Stimulated activated CD8-positive, alpha-beta memory T cell treated with anti-CD3 and anti-CD28 coated beads, Interleukin-7, amount 100 ng/mL, for 1 hour (primary cell): ENCODE measurements at places on chromosomes 16 and 17.

- no peak for DNase-seq
These were observed 199.1 kb downstream of the TMEM114 start for GRCh38 chr16:8391257-8391656.

DNA sequence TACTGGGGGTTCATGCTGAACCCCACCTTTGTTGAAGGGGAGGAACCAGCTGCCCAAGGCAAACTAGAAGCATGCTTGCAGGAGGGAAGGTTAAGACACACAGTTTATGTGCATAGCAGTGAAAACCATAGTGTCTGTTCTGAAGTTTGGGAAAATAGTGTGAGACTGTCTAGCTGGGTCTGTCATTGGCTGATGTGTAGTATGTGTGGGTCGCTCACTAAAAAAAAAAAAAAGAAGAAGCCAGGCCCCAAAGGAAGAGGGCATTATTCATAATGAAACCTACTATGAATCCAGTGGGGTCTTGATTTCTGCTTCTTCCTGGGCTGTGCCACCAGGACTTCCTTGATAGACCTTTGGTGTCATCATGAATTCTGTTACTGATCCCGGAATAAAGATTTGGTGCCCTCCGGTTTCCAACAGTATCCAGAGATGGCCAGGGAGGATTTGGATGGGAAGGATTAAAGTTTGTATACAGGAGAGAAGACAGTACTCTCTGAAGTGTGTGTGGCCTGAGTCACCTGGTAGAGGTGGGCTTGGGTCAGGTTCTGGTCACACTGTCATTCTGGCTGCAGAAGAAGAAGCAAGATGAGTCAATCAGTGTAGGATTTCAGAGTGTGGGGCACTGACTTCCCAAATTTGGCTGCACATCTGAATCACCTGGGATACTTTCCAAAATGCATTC lies 220.3 kb downstream of the PRKCA start:
- DNase-seq: no peak

GRCh38 chr17:50808413-50808812 lies 27.0 kb upstream of the WFIKKN2 start:
- no peak for DNase-seq

DNA sequence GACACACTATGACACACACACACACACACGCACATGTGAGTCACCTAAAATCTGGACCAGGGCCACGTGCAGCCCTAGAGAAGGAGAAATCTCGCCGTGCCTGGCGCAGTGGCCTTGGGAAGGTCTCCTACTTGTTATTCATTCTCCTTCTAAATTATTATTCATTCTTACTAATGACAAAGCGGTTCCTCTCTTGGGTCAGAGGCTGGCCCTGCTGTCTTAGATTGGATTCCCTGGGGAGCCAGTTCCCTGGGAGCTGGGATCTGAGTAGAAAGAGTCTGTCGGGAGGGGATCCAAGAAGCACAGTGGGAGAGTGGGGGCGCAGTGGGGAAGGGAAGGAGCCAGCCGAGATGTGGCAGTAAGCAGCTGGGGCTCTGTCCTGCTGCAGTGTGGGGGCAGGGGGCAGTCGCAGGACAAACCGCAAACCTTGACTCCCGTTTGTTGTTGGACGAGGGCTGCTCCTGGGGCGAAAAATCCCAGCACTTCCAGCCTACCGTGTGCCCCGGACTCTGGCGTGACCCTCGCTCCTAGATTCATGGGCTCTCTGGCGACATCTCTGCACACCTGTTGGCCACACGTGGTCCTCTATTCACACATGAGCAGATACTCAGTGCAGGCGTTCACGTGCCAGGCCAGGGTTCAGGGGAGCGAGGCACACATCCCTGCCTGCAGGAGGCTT lies 18.7 kb upstream of the JPH3 start:
- DNase-seq: no peak

- DNase-seq: no peak
These were observed 13.2 kb downstream of the GALK1 start for GRCh38 chr17:75751676-75752404.

DNA sequence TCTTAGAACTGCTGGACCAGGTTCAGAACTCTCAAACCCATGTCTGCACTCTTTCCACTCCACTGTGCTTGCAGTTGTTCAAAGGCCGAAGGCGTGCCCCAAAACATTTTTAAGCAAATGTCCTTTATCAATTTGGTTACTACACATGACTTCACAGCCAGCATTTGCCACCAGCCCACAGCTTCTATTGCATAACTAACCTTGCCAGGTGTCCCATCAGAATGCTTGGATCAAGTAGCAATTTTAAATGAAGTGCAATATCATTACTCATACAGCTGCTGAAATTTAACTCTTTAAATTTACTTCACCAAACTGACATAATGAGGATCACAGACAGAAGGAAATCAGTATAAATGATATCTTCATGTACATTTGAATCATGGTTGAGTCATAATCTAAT lies 29.8 kb upstream of the HS3ST3A1 start:
- no peak for DNase-seq

DNA sequence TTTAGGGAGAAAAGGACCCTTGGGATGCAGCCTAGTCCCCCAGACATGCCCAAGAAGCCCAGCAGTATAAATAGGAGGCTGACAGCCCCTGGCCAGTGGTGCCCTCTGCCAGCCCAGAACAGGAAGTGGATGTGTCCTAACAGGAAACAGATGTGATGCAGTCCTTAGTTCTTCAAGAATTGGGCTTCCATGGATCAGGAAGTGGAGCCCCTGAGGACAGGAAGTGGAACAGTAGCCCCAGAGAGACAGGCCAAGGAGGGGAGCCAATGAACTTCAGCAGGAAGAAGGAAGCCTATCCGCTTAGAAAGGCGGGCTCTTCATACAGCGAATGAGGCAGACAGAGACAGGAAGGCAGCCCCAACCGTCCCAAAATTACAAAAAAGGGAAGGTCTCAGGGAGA lies 7.2 kb downstream of the CTF1 start:
- no peak for DNase-seq

- no peak for DNase-seq
These were observed 57.3 kb downstream of the ZFPM1 start for GRCh38 chr16:88510091-88510994.

GRCh38 chr17:34773036-34773435 lies 188.2 kb downstream of the CCT6B start:
- no peak for DNase-seq

DNA sequence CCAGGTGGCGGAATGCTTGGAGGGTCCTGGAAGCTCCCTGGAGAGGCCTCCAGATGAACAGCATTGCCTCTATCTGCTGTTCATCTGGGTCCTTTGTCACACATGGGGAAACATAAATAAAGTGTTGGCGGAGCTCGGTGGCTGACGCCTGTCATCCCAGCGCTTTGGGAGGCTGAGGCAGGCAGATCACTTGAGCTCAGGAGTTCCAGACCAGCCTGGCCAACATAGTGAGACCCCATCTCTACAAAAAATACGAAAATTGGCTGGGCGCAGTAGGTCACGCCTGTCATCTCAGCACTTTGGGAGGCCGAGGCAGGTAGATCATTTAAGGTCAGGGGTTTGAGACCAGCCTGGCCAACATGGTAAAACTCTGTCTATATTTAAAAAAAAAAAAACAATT lies 2.2 kb downstream of the MYADML2 start:
- DNase-seq: no peak

- no peak for DNase-seq
These were observed 27.1 kb upstream of the DBNDD1 start for GRCh38 chr16:90046122-90046970.

DNA sequence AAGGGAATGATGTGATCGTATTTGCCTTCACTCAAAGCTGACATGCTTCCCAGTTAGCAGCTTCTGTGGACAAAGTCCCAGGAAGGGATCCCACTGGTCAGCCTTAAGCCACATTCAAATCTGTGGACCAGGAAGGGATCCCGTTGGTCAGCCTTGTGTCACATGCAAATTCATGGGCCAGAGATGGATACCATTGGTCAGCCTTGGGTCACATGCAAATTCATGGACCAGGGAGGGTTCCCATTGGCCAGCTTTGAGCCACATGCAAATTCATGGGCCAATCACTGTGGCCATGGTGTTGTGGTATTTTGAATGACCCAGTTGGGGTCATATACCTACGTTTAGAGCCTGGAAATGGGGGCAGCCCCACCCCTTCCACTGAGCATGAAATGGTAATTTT lies 201.6 kb downstream of the HS3ST4 start:
- DNase-seq: no peak

- no peak for DNase-seq
These were observed 16.0 kb upstream of the TANC2 start for GRCh38 chr17:62950067-62950466.

GRCh38 chr16:85574672-85575475 lies 38.2 kb upstream of the GSE1 start:
- no peak for DNase-seq

- DNase-seq: no peak
These were observed 15.3 kb downstream of the ZC3H7A start for GRCh38 chr16:11781773-11782172.

DNA sequence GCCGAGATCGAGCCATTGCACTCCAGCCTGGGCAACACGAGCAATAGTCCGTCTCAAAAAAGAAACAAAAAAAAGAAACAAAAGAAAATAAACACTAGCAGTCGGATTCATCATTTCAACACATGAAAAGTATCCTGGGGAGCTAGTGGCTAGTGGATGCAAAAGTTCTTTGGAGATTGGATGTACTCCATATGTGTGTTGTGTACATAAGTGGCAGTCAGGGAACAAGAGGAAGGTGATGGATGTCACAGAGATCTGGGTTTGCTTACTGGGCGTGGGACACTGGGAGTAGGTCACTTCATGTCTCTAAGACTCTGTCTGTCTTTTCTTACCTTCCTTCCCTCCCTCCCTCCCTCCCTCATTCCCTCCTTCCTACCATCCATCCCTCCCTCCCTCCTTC lies 35.4 kb downstream of the MRC2 start:
- DNase-seq: no peak

DNA sequence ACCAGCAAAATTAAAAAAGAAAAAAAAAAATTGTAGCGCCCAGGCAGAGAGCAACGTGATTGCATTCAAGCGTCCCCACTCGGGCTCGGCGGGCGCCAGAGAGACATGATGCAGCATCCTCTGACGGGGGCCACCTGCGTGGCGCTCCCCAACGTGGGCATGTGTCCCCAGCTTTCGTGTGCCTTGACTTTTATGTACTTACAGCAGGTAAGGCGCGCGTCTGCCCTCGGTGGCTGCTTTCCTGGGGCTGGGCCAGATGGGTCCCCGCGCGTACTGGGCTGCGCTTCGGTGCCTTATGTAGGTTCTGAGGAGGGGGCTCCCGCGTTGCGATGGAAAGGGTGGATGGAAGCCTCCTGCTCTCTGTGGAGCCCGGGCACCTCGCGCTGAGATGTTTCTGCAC lies 28.4 kb upstream of the RBFOX1 start:
- no peak for DNase-seq

DNA sequence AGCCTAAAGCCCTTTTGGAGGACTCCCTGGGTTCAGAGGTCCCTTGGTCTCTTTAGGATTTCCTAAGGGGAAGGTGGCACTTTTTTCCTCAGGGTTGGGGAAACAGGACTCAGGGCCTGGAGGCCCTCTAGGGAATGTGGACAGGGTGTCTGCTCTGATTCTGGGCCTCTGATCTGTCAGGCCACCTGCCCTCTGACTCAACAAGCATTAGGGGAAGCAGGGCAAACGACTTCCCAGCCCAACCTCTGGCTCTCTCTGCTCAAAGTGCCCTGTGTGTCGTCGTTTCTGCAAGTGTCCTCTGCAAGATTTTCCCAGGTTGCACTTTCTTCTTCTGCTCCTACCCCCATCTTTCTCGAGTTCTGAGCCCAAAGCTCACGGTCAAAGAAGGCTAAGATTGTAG lies 6.6 kb upstream of the IGFBP4 start:
- DNase-seq: no peak

- DNase-seq: no peak
These were observed 12.3 kb upstream of the SPAG9 start for GRCh38 chr17:51132964-51133319.

- DNase-seq: no peak
These were observed 275.7 kb downstream of the WWOX start for GRCh38 chr16:78375055-78375679.

GRCh38 chr17:32803544-32803943 lies 73.4 kb downstream of the MYO1D start:
- no peak for DNase-seq

DNA sequence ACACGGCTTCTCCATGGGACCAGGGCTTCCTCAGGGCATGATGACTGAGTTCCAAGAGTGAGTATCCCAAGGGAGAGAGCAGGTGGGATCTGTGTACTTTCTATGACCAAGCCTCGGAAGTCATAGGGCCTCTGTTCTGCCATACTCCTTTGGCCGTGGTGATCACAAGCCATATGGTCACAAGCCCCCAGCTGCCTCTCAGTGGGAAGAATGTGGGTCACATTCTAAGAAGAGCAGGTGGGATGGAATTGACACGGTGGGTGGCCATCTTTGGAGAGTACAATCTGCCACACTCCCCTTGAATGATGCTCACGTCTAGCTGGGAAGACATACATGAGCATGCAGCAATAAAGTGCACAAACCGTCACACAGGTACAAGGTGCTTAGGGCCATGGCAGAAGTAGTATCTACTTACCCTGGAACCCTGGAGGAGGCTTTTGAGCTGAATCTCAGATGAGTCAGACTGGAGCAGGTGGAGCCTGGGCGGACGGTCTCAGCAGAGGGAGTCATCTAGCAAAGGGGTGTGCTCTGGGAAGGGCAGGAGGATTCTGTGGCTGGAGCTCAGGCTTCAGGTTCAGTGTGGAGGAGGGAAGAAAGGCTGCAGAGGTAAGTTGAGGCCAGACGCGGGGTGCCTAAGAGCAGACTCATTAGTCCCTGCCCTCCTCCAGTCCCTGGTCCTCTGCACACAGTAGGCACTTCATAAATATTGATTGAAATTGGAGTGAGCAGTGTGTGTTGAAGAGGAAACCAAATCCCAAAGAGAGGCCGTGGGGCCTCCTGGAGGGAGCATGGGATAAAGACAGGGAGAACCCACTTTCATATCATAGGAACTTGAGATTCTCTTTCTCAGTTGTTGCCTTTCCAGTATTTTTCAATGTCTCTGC lies 26.6 kb downstream of the GOSR2 start:
- no peak for DNase-seq

- no peak for DNase-seq
These were observed 6.2 kb downstream of the MEAK7 start for GRCh38 chr16:84498223-84498610.

DNA sequence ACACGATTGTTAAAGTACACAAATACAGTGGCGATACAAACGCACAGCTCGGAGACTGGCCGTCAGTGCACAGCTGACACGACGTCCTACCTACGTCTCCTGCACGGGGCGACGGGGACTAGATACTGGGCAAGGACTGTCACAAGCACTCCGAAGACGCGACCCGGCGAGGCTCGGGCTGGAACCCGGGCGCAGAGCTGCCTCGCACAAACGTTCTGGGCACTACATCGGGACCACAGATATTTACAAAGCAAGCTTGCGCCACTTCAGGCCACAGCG lies 13.8 kb downstream of the SLC16A3 start:
- DNase-seq: no peak

- DNase-seq: no peak
These were observed at the start of gene NPB for GRCh38 chr17:81902023-81902652. Gene NPB, plus strand, starts transcription at chr17:81902238. Its CDS starts 40 bp downstream, at chr17:81902278.

DNA sequence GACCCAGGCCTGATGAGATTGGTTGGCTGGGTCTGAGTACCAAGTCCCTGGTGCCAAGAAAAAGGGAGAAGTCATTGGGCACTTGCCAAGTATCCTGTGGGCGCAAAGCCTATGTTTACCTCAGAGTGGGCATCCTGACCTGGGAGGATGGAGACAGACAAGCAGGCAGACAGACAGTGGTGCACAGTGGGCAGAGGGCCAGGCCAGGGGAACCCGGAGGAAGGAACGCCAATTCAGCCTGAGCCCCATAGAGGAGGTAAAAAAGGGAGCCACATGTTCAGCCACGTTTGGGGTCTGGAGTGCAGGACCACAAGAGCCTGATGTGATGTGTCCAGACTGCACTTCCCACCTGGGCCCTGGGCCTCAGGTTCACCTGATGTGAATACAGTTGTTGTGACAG lies 5.4 kb downstream of the PHKG2 start:
- no peak for DNase-seq

GRCh38 chr17:31469959-31470358 lies 78.5 kb downstream of the RAB11FIP4 start:
- DNase-seq: no peak
